ENCODE measurements at places on chromosomes 6 and 20.

GRCh38 chr6:6323352-6323751 is 2.9 kb upstream of the F13A1 start:
- no peak for DNase-seq

- no peak for DNase-seq
These were observed 66.0 kb downstream of the CTNNBL1 start for GRCh38 chr20:37759761-37760209.

DNA sequence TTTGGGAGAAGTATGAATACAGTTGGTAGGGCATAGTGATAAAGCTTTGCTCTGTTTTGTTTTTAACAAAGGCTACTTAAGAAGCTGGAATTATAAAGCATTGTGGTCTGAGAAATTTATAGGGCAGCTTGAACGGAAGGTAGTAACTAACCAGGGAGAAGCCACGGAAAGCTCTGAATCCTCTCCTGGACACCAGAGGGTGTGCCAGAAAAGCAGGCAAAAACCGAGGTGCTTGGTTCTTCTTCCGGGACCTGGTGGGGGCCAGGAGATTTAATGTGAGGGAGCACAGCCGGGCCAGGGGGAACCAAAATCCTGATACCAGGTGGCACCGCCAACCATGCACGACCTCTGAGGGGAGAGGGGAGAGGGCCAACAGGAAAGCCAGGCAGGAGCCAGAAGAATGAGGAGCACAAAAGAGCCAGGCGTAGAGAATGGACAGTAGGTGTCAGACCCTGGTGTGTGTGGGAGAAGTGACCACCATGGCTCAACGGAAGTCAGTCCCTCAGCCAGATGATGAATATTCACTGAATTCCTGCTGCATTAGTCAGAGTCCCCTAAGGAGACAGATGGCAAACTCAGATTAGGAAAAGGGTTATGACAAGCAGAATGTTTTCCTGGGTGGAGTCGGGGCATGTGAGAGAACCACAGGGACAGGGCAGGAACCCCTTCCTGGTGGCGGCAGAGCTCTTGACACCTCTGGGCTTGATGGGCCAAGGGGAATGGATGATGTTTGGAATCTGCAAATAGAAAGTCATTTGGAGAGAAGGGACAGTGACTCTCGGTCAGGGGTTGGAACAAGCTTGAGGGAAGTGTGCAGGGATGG is 262.3 kb downstream of the ZNF217 start:
- DNase-seq = no peak

DNA sequence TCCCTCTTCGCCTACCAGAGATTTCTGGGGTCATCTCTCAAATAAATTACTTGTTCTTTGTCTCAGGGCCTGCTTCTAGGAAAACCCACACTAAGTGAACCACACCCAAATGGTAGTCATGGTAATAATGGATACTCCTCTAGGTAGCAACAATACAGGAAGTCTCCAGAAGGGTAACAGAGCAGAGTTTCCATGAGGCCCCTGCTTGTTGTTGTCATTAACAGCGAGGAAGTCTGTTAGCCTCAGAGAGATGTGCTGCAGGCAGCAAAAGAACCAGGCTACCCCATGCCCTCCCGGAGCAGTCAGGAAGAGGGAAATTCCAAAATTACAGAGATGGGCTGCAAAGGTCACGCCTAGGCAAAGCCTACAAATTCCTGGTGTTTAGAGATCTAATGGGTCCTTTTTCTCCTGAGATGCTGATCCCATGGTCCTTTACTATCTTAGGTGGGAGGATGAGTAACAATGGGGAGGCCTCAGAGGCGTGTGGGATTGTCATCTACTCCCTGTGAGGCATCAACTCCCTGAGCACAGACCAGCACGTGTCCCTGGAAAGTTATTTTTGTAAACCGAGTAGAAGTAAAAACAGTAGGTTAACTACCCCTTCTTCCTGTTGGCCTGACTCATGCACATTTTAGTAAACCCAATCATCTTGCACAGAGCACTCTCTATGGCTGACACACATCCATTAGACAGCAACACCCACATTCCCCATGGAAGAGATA is 10.1 kb downstream of the ISM1 start:
- DNase-seq = no peak

GRCh38 chr20:19404826-19405225 is 192.4 kb downstream of the SLC24A3 start:
- DNase-seq = no peak
